Memory B cell (primary cell): ENCODE measurements at places on chromosomes 6 and 20.

- no peak for DNase-seq
These were observed 27.5 kb upstream of the CEP85L start for GRCh38 chr6:118678866-118679265.

- no peak for DNase-seq
These were observed 347.9 kb upstream of the TSHZ2 start for GRCh38 chr20:52624281-52624680.

DNA sequence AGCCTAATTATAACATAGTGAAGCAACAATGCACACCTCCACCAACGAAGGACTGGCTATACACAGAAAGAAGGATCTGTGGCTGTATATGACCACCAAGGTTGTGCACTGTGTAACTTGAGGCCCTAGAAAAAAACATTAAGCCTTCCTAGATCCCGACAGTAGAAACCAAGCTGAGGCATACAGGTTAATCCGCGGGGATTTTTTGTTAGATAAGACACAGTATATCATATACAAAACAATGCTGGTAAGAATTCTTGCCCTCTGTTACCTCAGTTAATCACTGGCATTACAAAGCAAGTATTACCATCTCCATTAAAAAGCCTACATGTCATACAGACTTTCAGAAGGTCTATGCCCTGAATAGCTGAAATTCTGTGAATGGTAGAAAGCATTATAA, 228.8 kb downstream of the TBC1D32 start:
- no peak for DNase-seq

GRCh38 chr6:43771210-43771857, 1.3 kb downstream of the VEGFA start:
- DNase-seq, result peak; percentile 69

- no peak for DNase-seq
These were observed 43.1 kb upstream of the IL20RA start for GRCh38 chr6:137087902-137088301.

- no peak for DNase-seq
These were observed 30.6 kb upstream of the MYLK2 start for GRCh38 chr20:31788578-31788977.

DNA sequence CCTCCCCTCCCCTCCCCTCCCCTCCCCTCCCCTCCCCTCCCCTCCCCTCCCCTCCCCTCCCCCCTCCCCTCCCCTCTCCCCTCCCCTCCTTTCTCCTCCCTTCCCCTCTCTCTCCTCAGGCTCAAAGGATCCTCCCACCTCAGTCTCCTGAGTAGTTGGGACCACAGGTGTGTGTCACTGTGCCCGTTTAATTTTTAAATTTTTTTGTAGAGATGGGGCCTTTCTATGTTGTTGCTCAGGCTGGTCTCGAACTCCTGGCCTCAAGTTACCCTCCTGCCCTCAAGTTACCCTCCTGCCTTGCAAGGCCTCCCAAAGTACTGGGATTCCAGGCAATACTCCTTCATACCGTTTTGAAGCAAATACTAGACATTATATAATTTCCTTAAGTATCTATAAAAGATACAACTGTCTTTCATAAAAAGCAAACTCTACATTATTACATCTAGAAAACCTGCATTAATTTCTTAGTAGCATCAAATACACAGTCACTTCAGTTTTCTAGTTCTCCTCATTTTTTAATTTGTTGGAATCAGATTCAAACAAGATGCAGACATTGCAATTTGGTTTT, 39.8 kb downstream of the NCOA3 start:
- DNase-seq, result no peak

GRCh38 chr20:17807651-17808050, 107.9 kb downstream of the BANF2 start:
- DNase-seq, result no peak

GRCh38 chr6:42933205-42933604, 3.9 kb downstream of the CNPY3 start:
- DNase-seq, result no peak

DNA sequence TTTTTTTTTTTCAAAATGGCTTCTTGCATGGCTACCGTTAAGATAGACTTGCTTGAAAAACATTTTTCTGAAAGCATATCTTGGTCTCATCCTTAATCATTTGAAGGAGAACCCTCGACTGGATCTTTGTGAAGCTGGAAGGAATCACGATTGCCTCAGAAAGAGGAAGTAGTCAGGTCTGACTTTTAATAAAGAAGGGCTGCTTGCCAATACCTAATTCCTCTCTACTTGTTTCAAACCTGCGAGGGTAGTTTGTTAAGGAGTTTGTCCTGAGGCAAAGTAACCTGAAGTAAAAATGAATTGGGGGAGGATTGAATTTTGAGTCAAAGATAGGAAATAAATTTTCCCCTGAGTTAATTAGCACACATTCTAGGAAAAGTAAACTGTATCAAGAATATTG, 288.1 kb upstream of the MAP3K7 start:
- no peak for DNase-seq

- DNase-seq, result no peak
These were observed 166.7 kb downstream of the PRKN start for GRCh38 chr6:162560891-162561290.

DNA sequence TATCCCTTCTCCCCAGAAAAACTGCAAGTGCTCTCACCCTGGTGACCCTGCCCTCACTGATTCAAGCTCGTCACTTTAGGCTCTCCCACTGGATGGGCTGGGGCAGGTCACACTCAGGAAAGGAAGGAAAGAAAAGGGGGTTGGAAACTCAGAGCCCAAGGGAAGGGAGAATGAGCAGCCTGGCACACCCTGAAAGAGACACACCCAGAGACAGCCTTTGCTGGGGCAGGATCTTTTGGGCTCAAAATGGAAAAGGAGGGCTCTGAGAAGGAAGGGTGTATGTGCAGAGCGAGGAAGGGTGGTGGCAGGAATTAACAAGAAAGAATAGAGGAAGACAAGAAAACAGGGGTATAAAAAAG, 2.5 kb downstream of the PPP1R18 start:
- no peak for DNase-seq

- DNase-seq, result no peak
These were observed 39.8 kb downstream of the SNX5 start for GRCh38 chr20:17928633-17929311.

GRCh38 chr6:22357724-22358189, 60.9 kb upstream of the PRL start:
- no peak for DNase-seq

GRCh38 chr6:146357578-146358430, 185.8 kb upstream of the RAB32 start:
- no peak for DNase-seq

- DNase-seq, result no peak
These were observed 4.2 kb upstream of the EYA4 start for GRCh38 chr6:133236932-133237331.

DNA sequence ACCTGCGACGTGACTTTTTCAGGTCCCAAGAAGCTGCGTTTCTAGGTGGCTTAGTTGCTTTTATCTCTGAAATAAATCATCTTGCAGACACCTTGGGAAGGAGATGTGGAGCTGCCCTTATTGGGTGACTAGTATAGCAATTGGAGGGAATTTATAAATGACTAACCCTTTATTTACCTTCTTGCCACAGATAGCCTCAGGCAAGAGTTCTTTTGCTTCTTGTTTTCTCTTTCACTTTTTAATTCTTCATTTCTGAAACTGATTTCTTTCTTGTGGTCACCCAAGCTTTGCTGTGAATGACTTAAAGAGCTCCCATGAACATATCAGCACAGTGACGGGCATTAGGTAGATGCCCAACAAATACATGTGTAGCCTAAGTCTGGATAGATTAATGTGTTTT, 3.0 kb downstream of the ADGRF4 start:
- no peak for DNase-seq

DNA sequence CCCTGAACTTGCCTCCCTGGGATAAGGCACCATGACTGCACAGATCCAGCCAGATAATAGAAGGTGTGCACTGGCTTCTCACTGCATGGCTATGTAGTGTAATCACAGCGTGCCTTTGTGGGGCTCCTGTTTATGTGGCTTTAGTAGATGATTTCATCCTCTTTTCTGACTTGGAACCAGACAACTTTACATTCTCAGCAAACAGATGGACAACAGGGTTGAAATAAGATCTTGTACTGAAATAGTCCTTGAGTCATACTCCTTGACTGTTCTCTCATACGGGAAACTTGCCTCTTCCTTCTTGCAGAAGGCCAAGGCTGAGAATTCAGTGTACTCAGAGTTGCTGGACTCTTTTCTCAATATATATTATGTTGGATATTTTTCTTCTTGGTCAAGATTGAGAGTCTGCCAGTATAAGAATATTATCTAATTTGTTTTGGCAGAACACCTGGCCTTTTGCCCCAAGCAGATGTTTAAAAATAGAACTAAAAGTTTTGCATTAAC, 25.0 kb upstream of the RNF144B start:
- no peak for DNase-seq

DNA sequence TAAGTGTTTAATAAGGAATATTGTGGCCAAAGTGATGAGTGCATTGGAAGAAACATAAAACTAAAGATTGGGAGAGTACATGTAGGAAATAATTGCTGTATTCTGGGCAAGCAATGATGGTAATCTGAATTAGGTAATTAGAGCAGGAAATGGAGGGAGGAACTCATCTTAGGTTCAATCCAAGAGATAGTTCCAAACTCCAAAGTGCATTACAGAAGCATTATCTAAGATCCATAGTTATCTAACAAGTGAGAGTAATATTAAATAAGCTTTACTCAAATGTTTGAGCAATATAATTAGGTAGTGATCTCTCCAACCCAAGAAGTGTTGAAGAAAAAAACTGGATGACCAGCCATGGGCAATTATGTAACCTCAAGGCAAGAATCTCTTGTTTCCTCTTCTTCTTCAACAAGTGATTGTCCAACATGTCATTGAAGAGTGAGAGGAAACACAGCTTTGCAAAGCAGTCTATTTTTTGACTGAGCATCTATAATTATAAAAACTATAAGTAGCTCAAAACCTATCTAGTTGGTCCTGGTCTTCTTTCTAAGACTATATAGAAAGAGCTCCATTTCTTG, 181.2 kb upstream of the TNFAIP3 start:
- DNase-seq, result no peak

DNA sequence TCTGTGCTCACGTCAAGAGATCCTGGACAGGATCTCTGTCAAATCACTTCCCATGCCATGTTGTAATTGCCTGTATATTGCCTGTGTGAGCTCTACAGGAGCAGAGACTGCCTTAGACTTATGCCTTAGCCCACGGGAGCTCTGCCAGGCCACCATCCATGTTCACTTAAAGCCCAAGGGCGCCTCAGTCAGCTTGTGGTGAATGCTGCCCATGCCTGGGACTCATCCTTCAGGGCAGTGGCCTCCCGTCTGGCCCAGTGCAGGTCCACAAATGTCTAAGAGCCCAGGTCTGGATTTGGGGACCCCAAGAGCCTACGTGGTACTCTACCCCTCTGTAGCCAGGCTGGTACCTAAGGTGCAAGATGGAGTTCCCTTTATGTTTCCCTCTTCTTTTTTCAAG, 22.4 kb upstream of the BPIFA2 start:
- DNase-seq, result no peak

GRCh38 chr6:149194820-149195558, 122.5 kb upstream of the TAB2 start:
- DNase-seq, result no peak

DNA sequence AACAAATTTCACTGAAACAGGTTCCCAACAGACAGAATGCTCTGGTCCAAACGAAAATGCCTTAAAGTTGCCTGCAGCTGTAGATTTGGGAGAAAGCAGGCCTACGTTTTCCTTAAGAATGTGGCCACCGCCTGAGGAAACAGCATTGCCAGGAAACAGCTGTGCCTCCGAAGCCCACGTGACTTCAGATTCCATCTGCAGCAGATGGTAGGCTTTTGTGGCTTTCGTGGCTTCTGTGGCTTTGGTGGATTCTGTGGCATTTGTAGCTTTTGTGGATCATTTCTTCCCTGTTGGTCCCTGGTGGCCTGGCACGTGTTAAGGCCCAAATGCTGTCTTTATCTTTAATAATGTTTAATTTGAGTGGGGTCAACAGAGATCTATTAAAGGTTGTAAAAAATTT, 222.9 kb downstream of the TTLL2 start:
- DNase-seq, result no peak

DNA sequence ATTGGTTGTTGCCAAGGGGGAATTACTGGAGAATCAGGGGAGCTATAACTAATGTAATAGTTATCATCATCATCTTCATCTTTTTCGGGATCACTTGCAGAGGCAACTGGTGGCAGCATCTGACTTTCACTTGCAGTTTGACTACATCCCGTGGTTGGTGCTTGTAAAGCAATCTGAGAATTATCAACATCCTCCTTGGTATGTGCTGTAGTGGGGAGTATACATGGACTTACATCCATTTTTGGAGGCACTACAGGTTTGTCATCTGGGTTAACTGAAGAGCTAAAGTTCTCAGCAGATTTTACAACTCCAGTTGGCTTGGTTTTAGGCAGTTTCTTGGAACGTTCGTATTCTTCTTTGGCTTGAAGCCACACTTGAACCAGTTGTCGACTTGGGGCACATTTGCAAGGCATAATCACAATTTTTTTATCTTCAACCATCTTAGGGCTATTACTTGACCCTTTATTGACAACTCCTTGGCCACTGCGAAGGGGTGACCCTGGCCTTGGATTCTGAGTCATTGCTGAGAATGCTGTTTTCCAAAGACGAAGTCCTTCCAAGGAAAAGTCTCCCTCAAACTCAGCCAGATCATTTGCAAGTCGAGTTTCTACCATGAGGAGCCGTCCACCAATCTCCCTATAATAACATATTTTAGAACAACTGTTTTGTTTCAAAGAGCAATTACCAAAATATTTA, 115.5 kb downstream of the REV3L start:
- no peak for DNase-seq

DNA sequence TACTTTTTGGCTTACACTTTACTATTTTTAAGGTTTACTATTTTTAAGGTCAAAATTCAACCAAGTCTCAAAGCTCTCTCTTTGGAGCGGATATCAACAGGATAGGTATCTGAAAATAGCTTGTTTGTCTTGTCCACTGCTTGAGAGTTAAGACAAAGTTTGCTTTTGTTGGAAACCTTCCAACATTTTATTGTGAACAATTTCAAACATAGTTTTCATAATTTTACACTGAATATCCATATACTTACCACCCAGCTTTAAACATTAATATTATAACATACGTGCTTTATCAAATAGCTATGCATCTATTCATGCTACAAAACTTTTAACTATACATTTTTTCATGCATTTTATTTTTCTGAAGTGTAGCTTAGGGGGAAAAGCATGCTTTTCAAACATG, 109.9 kb downstream of the FYN start:
- DNase-seq, result no peak

GRCh38 chr20:47139934-47140535, 216.5 kb downstream of the ZMYND8 start:
- DNase-seq, result no peak

- no peak for DNase-seq
These were observed 35.6 kb downstream of the TM9SF4 start for GRCh38 chr20:32144898-32145662.

GRCh38 chr6:116034327-116034726, 26.4 kb downstream of the FRK start:
- no peak for DNase-seq
